ENCODE measurements at places on chromosomes 4 and X.

- DNase-seq = no peak
These were observed 1294.9 kb downstream of the ADGRL3 start for GRCh38 chr4:62495032-62495431.

DNA sequence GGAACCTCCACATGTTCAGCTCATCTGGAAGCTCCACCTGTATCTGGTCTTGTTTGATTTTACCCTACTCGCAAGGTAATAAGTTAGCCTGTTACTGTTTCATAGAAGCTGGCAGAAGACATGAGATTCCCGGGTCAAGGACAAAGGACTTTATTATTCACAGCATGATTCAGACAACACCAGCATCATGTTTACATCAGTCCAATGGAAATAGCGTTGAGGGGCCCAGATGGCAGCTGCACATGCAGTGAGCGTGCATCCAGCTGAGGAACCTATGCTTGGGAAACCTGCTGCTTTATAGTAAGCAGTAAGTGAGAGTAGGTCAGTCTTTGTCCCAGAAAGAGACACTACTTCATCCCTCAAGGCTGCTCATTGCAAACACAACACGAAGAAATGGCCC, 19.8 kb downstream of the TSPAN5 start:
- DNase-seq = no peak

GRCh38 chr4:172630280-172630679, 538.3 kb upstream of the GALNT7 start:
- DNase-seq = no peak

- DNase-seq = no peak
These were observed 473.0 kb upstream of the NWD2 start for GRCh38 chr4:36771411-36772153.

GRCh38 chrX:1323315-1323714, 13.3 kb upstream of the IL3RA start:
- DNase-seq = peak; percentile 29

GRCh38 chrX:17750436-17750835, 13.1 kb downstream of the SCML1 start:
- DNase-seq = no peak

DNA sequence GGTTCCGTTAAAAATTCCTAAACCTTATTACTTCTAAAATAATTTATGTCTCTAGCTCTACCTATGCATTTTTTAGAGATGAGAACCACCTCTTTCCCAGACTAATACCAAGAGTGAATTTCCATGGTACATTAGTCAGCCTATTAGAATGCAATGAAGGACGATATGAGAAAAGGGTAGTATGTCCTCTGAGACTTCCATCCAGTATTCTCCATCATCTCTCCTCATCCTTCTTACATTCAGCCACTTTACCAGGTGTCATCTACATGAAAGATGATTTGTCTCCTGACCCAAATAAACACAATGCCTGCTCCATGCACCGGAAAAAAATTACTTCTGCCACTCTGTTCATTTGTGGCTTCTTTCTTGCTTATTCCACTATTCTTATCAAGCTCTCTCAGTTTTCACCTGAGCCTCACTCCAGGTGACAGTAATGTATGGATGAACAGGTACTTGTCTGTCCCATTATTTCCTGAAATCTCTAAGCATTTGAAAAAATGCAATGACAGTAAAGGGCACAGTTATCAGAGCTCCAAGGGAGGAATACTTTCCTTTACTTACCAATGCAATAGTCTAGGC, 97.9 kb downstream of the MAB21L2 start:
- DNase-seq = peak; percentile 42

- no peak for DNase-seq
These were observed 153.6 kb downstream of the RBMX2 start for GRCh38 chrX:130555341-130555740.

DNA sequence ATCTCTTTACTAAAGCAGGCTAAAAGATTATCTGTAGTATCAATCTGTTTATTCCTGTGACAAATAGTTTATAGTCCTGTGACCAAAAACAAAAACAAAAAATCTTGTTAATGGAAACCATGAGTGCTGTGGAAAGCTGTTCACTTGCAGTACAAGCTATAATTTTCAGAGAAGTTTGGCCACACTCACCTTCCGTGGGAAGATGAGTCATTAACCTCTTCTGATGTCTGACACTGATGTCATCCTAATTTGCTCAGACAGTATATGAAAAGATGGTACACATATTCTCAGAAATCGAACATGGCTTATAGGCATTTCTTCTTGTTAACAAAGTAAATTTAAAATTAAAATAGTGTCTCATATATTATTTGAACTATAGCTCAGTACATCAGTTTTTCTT, 19.9 kb upstream of the ENPP6 start:
- no peak for DNase-seq

DNA sequence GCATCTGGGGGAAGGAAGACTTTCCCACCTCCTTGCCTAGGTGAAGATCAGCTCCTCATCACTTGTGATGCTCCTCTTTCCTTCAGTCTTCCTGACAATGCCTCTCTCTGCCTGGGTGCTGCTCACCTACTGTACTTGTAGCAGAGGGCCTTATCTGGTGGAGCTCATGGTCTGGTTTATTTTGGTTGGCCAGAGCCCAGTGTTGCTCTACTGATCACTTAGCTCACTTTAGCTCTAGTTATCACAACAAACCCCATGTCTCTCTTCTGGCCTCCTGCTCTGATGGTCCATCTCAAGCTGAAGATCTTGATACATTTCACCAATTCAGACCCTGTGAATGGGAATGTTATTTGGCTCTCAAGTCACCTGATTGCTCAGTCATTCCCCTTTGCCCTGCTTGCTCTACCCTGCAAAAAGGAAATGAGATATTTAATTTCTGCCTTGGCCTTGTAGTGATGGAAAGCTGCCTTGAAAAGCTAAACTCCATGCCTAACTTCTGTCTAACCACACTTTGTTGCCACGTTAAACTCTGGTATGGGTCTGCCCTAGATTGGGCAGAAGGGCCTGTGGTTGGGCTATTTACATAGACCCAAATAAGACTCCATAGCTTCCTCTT, 30.3 kb upstream of the ADH1C start:
- no peak for DNase-seq

All from M059J (cell line).